NCI-H1436 (cell line): ENCODE measurements at places on chromosomes 4 and X.

DNA sequence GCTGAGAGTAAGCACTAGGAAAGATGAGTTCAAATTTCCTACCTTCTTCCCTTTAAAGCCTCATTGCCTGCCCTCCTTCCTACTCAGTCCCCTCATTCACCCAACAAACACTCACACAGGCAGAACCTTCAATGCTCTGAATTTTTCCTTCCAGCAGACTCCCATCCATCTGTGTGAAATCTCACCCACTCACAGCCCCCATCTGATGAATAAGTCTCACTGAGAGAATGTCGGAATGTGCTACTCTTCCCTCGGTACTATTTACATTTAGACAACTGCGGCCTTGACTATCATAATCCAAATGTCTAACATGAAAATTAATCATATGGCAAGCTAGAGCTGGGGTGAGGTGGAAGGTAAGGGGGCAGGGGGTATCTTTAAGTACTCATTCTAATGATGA is 19.4 kb downstream of the CLDN2 start:
- no peak for DNase-seq

DNA sequence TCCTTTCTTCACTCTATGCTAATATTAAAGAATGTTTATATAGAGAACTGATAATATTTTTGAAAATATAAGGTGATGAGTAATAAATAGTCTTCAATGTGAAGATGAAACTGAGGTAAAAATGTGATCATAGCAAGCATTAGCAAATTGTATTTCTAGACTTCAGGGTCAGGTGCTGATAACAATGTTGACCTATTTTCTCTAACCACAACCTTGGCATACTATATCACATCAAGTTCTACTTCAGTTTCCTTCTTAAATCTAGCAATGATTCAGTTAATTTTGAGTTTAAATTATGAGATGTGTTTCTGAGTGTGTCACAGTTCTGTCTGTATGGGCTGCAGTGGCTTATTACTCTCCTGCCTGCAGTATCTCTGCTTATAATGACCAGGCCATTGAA is 209.4 kb downstream of the RAPGEF2 start:
- no peak for DNase-seq

DNA sequence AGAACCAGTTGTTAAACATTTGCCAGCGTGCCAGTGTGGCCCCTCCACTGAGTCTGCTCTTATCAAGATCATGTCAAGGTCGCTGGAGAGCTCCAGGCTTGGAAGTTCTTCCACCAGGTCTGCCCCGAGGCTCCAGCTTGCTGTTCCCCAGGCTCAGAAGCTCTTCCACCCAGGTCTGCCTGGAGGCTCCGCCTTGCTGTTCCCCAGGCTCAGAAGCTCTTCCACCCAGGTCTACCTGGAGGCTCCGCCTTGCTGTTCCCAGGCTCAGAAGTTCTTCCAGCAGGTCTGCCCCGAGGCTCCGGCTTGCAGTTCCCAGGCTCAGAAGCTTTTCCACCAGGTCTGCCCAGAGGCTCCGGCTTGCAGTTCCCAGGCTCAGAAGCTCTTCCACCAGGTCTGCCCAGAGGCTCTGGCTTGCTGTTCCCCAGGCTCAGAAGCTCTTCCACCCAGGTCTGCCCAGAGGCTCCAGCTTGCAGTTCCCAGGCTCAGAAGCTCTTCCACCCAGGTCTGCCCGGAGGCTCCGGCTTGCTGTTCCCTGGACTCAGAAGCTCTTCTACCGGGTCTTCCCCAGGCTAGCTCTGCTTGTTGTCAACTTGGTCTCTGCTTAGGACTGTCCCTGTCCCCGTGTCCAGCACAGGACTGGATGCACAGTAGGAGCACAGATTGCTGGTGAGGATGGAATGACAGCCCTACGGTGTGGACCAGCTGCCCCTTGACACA is 54.4 kb downstream of the HMX1 start:
- no peak for DNase-seq

- DNase-seq: no peak
Observed at GRCh38 chr4:48193096-48193836, 59.2 kb upstream of the TXK start.

GRCh38 chrX:9345957-9346356 is 118.9 kb upstream of the TBL1X start:
- no peak for DNase-seq

DNA sequence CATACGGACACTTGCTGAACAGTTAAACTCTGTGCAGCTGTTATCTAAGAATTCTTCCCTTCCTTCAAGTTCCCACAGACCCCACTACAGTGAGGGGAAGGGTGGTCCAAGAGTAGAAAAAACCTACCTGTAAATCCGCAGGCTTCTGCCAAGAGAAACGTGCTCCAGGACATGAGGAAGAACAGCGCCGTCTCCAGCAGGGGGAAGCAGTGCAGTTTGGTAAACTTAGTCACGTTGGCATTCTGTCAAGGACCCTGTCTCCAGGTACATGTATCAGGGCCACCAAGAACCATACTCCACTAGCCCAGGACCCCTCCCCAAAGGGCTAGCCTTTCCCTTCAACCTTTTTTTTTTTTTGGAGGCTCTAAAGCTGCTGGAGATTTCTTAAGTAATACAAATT is 79.9 kb downstream of the CHST7 start:
- peak; percentile 6 for DNase-seq

- DNase-seq: no peak
Observed at GRCh38 chrX:26851981-26852380, 611.2 kb downstream of the PPP4R3C start.

- no peak for DNase-seq
Observed at GRCh38 chr4:16720761-16721160, 177.7 kb downstream of the LDB2 start.

- no peak for DNase-seq
Observed at GRCh38 chrX:10634392-10635161, 14.2 kb upstream of the MID1 start.

DNA sequence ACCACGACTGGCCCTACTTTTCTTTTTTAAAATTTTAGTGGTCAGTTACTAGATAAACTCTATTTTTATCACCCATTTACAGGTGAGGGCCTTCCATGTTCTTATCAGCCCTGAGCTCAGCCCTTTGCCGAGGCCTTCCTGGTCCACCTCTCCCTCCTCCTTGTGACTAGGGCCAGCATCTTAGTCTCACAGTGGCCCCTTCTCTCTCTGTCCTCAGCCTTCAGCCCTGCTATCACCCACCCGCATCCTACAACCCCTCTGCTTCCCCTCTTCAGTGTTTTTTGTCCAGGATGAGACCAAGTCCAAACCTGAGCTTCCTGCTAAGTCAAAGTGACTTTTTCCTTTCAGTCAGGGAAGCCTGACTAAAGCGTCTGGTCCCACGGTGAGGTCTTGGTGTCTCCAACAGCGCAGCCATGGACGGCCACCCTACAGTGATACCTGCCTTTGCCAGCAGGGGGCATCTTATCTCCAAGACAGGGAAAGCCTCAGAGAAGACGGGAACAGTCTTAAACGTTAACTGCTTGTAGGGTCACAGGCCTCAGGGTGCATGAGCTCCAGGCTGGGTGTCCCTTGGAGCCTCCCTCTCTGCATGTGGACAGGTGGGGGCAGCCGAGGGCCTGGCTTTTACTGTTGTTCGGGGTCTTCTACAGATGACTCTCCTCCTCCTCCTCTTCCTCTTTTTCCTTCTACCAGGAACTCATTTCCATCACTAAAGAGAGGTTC is 11.7 kb upstream of the GAGE10 start:
- DNase-seq: no peak

- DNase-seq: peak; percentile 62
Observed at GRCh38 chr4:105520819-105521790, 31.3 kb upstream of the ARHGEF38 start.

GRCh38 chr4:184924516-184924915 is 93.8 kb upstream of the HELT start:
- no peak for DNase-seq

DNA sequence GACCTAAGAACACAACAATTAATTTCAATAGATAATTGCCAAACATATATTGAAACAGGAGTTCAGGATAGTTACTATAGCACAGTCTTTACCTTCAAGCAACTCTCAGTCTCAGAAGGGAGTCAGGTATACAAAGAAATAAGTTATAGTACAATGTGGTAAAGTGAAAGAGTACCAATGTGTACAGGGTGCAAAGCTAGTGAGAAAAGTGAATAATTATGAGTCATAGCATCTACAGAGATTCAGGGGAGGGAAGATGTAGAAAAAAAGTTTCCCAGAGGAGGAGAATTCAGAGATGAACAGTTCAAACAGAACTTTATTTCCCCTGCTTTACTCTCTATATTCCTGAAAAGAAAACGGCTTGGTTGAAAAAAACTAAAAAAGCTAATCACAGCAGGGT is 22.7 kb upstream of the DKK2 start:
- no peak for DNase-seq
